ENCODE measurements at places on chromosomes 7 and 10.
A peak's percentile ranks its signal among the peaks of the same experiment; 100 is the strongest.

DNA sequence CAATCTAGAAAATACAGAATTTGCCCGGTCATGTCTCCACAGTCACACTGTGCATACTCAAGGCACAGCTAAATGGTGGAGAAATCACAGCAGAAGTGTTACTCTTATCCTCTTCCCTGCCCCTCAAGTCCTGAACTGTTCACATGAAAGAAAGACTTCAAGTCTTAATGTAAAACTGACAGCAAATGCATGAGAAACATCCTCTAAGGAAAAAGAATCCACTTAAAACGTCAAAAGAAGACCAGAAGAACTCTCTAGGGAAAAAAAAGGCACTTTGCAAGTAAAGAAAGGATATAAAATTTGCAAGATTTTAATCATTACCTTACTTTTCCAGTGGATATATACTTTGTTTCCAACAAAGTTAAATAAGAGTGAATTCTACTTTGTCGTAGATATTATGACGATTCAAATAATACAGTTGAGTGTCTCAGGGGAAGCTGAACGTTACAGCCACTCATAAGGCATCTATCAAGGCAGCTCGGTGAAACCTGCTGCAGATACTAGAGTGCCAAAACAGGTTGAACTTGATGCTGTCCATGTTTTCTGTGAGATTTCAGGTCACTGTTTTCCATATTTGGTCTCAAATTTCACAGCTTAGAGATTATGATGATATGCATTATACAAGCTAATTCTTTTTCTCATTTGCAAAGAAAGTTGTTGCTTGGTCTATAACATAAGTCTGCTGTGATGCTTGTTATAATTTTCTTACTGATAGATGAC lies 155.0 kb downstream of the CTTNBP2 start:
- DNase-seq: no peak

DNA sequence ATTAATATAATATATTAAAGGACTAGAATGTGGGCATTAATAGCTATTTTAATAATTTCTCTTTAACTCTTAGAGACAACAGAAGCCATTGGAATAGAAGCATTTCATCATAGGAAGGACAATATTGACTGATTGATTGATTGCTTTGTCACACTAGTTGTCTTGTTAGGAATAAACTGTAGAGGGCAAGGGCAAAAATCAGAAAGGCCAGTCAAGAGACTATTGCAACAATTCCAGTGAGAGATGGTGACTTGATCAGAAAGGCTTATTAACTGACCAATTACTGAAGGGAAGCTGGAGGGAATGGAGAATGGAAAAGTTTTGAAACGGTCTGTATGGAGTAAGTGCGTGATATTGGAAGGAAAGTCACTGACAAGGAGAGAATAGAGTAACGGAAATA lies 87.3 kb downstream of the RUNDC3B start:
- no peak for DNase-seq

- no peak for DNase-seq
Measured at GRCh38 chr7:2644220-2644561, 12.4 kb downstream of the TTYH3 start.

DNA sequence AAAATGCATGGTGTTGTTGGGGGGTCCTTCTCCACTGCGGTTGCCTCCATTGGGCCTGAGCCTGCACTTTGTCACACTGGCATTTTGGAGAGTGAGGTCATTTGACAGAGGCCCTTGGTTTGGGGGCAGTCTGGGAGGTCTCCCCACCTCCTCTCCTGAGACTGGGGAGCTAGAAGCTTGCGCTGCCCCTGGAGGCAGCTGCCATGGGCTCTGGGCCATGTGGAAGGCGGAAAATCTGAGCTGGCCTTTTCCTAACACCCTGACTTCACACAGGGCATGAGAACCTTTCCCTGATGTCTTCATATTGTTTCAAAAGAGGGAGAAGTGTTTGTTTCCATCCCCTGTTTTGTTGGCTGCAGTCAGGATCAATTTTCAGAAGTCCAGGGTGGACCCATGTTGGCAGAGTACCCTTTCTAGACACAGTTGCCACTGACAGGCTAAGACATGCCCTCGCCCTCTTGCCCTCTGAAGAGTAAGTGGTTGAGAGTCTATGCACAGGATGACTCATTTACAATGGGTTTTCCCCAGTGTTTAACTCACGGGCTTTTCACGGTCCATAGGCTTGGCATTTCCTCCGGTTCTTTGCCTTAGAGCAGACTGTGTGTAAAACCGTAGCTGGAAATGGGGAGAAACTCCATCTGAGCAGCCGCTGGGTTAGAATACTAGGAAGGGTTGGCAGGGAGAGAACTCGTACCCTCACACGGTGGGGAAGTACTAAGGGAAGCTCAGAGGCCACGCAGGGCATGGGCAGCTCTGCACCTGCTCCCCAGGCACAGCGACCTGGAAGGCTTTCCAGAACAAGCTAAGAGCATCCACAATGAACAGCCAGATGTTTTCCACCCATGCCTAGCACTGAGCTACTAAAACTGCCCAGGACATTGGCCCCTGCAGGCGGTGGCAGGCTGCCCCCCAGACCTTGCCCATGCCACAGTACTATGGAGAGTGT lies 655.0 kb downstream of the SDK1 start:
- DNase-seq: no peak

DNA sequence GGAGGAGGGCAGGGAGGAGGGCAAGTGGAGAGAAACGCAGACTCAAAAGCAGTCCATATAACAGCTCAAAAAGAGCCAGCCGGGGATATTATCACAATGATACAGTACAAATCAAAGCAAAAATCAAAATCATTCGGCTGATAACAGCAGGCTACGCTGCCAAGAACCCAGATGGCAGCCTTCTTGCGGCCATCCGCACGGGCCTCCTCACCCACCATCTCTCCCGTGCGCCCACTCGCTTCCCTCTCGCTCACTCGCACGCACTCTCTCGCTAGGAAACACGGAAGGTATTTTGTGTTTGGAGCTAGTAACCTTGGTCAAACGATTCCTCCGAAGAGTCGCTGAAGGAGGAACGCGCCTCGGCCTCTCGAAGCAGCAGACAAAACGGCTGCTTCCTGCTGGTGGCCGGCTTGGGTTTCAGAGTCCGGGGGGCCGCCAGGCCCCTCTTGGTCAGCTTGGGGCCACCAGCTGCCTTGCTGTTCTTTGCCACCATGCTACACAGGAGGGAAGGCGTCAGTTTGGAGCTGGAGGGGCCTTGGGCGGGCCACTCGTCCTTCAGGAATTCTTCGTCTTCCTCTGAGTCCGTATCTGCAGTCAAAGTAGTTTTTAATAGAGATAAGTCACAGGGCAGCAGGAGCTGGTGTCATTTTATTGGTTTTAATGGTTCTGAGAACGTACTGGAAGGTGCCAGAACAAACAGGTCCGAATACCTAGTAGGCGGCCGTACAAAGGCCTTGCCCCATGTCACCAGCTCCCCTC lies 68.9 kb downstream of the SLC29A4 start:
- DNase-seq: no peak

DNA sequence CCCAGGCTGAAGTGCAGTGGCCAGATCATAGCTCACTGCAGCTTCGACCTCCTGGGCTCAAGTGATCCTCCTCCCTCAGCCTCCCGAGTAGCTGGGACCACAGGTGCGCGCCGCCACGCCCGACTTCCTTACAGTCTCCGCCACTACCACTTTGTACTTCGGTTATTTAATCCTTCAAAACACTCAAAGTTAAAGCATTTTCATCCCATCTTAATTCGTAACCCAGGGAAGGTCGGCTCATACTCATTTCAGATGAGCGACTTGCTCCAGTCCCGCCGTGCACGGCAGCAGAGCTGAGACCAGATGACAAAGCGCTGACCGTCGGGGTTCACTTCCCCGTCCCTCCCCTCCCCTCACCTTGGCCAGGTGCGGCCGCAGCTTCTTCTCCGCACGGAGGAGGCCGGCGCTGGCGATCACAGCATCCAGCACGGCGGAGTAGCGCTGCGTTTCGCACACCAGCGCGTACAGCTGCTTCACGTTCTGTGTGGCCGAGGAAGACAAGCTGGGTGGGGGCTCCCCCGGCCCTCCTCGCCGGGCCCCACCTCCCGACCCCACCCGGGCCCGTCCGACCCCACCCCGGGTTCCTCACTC lies 457 bp downstream of the NSUN5 start:
- no peak for DNase-seq

DNA sequence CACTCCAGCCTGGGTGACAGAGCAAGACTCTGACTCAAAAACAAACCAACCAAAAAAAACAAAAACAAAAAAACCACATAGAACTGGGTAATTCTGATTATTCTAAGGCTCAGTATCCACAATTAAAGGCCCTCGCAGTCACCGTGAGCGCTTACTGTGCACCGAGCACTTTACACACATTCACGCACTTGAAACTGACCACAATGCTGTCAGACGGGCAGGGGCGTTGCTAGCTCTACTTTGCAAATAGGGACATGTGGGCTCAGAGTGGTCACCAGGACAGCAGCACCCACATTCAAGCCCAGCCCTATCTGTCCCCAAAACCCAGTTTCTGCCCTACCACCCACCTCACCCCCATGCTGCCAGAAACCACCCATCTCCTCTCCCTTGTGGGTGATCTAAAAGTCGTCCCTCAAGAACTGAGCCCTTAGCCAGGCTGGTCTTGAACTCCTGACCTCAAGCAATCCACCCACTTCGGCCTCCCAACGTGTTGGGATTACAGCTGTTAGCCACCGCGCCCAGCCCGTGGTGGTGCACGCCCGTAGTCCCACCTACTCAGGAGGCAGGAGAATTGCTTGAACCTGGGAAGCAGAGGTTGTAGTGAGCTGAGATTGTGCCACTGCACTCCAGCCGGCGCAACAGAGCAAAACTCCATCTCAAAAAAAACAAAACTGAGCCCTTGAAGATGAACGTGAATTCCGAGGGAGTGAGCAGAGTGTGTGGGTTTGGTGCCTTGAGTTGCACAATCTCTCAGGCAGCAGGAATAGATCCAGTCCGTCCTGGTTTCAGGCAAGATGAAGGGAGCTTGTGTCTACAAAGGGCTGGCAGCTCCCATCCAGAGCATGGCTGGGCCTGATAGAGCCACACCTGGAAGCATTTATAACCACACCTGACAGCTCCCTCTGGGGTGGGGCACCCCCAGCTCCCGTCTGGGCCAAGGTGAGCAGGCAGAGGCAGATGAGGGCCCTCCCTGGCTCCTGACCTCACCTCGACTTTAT lies 5.4 kb upstream of the HSPB1 start:
- DNase-seq: no peak

DNA sequence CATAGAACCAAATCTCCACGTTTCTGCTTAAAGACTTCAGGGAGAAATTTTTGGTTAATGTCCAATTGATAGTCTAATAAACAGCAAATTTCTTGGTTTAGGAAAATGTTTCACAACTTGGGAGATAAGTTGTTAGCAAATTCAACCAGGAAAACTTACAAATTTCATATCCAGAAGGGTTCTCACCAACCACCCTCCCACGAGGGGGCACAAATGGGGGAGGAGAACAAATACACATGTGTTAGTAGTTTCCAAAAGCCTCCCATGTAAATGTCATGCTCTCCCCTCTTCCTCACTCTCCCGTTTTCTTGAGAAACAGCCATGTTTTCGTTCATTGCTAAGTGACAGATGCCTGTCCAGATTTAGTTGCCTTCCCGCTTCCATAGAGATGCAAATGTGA lies 10.5 kb downstream of the DOCK4 start:
- DNase-seq: no peak

- DNase-seq: no peak
Measured at GRCh38 chr10:7421526-7421925, 10.7 kb upstream of the SFMBT2 start.

- no peak for DNase-seq
Measured at GRCh38 chr10:77905086-77905748, 21.3 kb downstream of the DLG5 start.

- DNase-seq: no peak
Measured at GRCh38 chr10:50511492-50512213, 112.1 kb downstream of the SGMS1 start.

- DNase-seq: peak; percentile 92
Measured at GRCh38 chr7:95608359-95609173, 12.2 kb upstream of the PDK4 start.

- no peak for DNase-seq
Measured at GRCh38 chr10:33732161-33732680, 397.8 kb upstream of the NRP1 start.

- DNase-seq: peak; percentile 74
Measured at GRCh38 chr7:106285855-106286492, 1.2 kb upstream of the NAMPT start.

GRCh38 chr10:88343761-88344484 lies 239.2 kb downstream of the RNLS start:
- DNase-seq: no peak

DNA sequence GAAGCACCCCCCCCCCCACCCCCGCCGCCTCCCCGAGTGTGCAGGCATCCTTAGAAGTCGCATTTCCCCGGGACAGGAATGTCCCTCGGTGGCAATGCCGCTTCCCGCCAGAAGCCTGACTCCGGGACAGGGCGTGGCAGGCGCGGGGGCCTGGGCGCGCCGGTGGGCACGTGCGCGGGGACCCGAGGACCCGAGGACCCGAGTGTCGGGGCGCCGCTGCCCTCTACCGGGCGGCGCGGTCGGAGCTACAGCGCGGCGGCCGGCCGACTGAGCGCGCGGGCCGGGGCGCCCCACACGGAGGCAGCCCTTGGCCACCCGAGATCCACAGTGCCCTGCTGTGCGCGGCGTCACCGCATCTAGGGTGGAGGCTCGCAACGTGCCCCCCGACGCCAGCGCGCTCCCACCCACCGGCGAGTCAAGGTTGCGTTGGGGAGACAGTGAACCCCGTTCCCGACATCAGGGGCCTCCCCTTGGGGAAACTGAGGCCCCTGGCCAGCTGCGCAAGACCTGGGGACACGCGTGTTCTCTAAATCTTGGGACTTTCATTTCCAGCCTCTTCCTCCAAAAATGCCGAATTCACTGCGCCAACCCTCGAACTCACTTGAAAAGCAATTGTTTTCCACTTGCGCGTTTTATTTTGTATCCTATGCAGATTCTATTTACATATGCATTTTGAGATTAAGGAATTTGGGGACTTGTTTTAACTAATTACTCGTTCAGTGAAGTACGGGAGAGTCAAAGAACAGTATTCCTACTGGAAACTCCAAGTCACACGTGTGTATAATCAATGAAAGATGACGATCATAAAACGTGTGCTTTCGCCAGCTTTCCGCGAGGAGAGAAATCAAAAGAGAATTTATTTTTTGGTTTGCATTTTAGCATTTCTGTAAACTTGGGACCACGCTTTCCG lies 3.1 kb upstream of the CUX1 start:
- DNase-seq: peak; percentile 65

- peak; percentile 87 for DNase-seq
Measured at GRCh38 chr10:132665946-132666704, 119.8 kb downstream of the NKX6-2 start.

DNA sequence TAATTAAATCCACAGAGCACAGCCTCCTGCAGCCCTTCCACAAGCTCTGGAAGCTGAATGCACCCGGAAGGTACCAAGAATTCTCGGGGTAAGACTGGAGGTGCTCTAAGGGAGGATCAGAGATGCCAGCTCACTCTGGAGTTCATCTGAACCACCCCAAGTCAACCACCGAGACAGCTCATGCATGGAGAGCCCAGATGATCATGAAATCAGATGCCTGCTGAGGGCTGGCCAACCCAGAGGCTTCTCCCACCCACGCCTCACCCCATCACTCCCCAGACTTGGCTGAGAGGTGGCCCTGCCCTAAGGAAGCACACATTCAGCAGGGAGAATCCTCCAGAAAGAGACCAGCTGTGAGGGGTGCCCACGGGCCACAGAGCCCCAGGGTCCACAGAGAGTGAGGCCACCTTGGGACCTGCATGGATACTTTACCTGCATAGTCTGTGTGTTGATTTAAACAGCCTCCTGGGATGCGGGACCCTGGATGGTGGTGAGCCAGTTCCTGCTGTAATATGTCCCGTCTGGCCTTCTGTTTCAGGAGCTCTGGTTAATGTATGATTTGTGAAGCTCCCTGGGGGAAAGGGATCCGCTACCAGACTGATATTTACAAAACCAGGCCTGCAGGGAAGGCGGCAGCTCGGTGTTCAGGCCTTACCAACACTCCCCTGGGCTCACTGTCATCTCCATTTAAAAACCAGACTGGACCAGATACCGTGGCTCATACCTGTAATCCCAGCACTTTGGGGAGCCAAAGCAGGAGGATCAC lies 64.9 kb downstream of the INSIG1 start:
- no peak for DNase-seq
